ENCODE measurements at places on chromosomes 13 and 19. TPM values are rescaled to one million over a fixed set of nuclear protein-coding genes. Genes with fewer than 3 reads are reported as not detected.

- peaks cover 29% of the 10 kb centered on the region for H3K27me3 ChIP-seq
- H3K36me3 ChIP-seq, result no peaks in the 10 kb centered on the region
- H3K4me1 ChIP-seq, result no peaks in the 10 kb centered on the region
- DNase-seq, result no peak
- no peak overlapping the region for H3K27ac ChIP-seq
- no peak overlapping the region for H3K4me3 ChIP-seq
Observed at GRCh38 chr19:30109565-30109964, 167.5 kb downstream of the URI1 start.

Gene SMIM44
- total RNA-seq, result not detected

DNA sequence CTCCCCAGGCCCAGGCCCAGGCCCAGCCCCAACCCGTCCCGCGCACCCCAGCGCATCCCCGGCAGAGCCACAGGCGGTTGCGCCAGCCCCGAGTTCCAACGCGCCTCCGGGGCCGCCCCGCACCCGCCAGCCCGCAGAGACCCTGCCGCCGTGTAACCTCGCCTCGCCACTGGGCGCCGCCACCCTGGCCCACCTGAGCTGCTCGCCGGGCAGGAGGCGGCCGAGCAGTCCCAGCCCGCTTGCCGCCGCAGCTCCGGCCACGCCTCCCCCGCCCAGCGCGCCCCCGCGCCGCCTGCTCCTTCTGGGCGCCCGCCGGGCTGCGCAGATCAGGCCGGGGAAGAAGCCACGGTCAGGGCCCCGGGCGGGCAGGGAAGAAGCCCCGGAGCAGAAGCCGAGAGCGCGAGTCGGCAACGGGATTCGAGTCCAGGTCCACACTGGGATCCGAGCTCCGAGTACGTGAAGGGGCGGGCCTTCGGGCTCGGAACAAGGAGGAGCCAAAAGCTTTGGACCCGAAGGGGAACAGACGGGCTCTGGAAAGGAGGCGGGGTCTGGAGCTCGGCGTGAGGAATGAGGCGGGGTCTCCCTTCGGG lies at the start of gene MBOAT7:
Gene MBOAT7 (minus strand): TSS at position 436 of the 590 bp plus-strand sequence. CDS start 1,072 bp downstream, outside the sequence.
- H3K4me3 ChIP-seq, result peak within 1 kb of the TSS; percentile 84
- no peaks in the 10 kb centered on the region for H3K27me3 ChIP-seq
- peak within 1 kb of the TSS; percentile 100 for H3K27ac ChIP-seq

Gene MAP4K1
- total RNA-seq, result 417 TPM

DNA sequence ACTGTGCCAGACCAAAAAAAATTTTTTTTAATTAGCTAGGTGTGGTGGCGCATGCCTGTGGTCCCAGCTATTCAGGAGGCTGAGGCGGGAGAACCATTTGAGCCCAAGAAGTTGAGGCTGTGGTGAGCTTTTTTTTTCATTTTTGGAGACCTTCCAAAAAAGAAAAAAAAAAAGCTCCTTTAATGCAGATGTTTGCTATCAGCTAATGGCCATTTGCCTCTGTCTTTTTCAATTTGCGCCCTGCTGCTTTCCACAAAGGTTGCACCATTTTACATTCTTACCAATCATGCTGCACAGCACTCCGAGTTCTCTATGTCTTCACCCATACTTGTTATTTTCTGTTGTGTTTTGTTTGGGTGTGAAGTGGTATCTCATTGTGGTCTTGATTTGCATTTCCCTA lies 15.6 kb upstream of the SMARCA4 start:
- no peaks in the 10 kb centered on the region for H3K27me3 ChIP-seq
- no peak for DNase-seq
- H3K36me3 ChIP-seq, result no peaks in the 10 kb centered on the region
- no peak overlapping the region for H3K4me3 ChIP-seq

DNA sequence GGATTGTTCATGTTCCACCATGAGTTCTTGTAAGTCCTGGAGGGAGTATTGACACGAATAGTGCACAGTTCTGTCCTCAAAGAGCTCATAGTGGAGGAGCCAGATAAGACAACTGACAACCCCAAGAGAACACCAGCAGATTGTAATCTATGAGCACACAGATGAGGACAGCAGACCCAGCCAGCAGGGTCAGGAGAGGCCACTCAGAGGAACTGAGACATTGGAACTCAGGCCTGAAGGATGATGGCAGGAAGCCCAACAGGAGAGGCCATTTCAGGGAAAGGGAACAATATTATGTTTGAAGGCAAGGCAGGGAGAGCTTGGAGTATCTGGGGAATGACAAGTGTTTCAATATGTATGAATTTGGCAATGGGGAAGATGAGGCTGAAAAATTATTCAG lies 63.7 kb upstream of the IPO5 start:
- no peak for DNase-seq
- H3K36me3 ChIP-seq, result no peaks in the 10 kb centered on the region

- H3K4me3 ChIP-seq, result no peak overlapping the region
- no peaks in the 10 kb centered on the region for H3K27me3 ChIP-seq
- H3K36me3 ChIP-seq, result no peaks in the 10 kb centered on the region
- H3K4me1 ChIP-seq, result no peaks in the 10 kb centered on the region
Observed at GRCh38 chr13:47588676-47589075, 412.4 kb downstream of the SUCLA2 start.

Gene PRDX2
- total RNA-seq, result 150 TPM

Gene PSG1
- total RNA-seq, result not detected

GRCh38 chr19:35495107-35496064 lies 5.1 kb upstream of the KRTDAP start:
- H3K27me3 ChIP-seq, result no peaks in the 10 kb centered on the region
- peak; percentile 53 for DNase-seq
- H3K4me1 ChIP-seq, result no peaks in the 10 kb centered on the region
- no peak overlapping the region for H3K27ac ChIP-seq
- no peak overlapping the region for H3K4me3 ChIP-seq

DNA sequence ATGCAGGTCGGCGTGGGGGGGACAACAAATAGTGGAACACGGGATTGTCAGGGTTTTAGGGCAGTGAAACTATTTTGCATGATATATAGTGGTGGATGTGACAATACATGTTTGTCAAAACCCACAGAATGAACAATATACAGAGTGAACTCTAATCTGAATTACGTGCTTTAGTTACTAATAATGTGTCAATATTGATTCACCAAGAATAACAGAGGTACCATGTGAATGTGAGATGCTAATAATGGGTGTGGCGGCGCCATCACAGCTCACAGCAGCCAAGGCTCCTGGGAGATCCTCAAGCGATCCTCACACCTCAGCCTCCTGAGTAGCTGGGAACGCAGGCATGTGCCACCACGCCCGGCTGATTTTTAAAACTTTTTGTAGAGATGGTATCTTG lies 12.9 kb downstream of the ELAVL1 start:
- no peaks in the 10 kb centered on the region for H3K27me3 ChIP-seq
- H3K4me1 ChIP-seq, result no peaks in the 10 kb centered on the region
- H3K27ac ChIP-seq, result no peak overlapping the region

Gene FGF22
- 3.7 TPM for total RNA-seq

- H3K27me3 ChIP-seq, result no peaks in the 10 kb centered on the region
- no peaks in the 10 kb centered on the region for H3K36me3 ChIP-seq
- no peak for DNase-seq
- H3K4me3 ChIP-seq, result no peak overlapping the region
- H3K27ac ChIP-seq, result no peak overlapping the region
Observed at GRCh38 chr13:22262001-22262885, 591.4 kb downstream of the FGF9 start.

DNA sequence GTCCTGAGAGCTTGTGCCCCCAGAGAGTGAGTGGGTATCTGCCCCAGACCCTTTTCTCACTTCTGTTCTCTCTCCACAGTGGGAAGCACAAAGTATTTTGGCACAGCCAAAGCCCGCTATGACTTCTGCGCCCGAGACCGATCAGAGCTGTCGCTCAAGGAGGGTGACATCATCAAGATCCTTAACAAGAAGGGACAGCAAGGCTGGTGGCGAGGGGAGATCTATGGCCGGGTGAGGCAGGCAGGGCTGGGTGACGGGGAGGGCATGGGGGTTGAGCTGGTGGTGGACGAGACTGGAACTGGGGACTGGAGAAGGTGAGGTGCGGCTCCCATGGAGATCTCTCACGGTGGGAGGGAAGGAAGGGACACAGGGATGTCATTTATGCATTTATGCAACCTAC lies 33.5 kb upstream of the ADGRE1 start:
- no peak for DNase-seq
- no peaks in the 10 kb centered on the region for H3K27me3 ChIP-seq
- peaks cover 80% of the 10 kb centered on the region for H3K36me3 ChIP-seq
- H3K4me1 ChIP-seq, result no peaks in the 10 kb centered on the region
- no peak overlapping the region for H3K4me3 ChIP-seq
- H3K27ac ChIP-seq, result no peak overlapping the region

Gene UBE2L5
- total RNA-seq, result 0.33 TPM

Gene PRODH2
- not detected for total RNA-seq

DNA sequence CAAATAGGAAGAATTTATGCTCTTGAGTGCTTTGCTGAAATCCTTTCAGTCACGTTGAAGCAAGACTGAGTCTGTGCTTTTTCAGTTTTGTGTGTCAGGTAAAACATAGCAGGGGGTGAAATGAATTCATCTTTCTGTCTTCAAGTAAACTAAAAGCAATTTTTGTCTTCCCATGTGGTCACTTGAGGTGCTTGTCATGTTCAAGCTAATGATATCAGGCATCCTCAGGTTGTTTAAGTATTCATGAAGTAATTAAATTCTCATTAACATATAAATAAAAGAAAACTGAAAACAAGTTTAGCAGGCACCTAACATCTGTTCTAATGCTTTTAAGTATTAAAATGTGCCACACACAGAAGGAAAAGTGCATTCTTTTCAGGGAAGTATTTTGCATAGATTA lies 2701.3 kb downstream of the PCDH9 start:
- H3K36me3 ChIP-seq, result no peaks in the 10 kb centered on the region
- no peak overlapping the region for H3K4me3 ChIP-seq
- H3K4me1 ChIP-seq, result no peaks in the 10 kb centered on the region
- DNase-seq, result no peak

Gene CD209
- total RNA-seq, result not detected

DNA sequence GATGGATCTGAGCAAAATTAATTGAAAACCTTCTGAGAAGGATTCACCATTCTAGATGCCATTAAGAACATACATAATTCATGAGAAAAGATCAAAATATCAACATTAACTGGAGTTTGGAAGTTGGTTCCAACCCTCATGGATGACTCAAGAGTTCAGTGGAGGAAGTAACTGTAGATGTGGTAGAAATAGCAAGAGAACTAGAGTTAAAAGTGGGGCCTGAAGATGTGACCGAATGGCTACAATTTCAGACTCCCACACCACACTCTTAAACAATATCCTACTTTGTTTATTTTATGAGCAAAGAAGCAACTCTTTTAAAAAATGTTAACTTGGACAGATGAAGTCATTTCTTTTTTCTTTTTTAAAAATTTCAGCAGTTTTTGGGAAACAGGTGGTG lies 354.3 kb downstream of the KLF12 start:
- H3K27me3 ChIP-seq, result no peaks in the 10 kb centered on the region
- no peak overlapping the region for H3K27ac ChIP-seq
- H3K4me1 ChIP-seq, result no peaks in the 10 kb centered on the region
- no peak for DNase-seq
- H3K36me3 ChIP-seq, result peaks cover 8% of the 10 kb centered on the region
- H3K4me3 ChIP-seq, result no peak overlapping the region

- no peak overlapping the region for H3K4me3 ChIP-seq
- peaks cover 5% of the 10 kb centered on the region for H3K4me1 ChIP-seq
- DNase-seq, result no peak
- H3K27me3 ChIP-seq, result no peaks in the 10 kb centered on the region
Observed at GRCh38 chr19:45182758-45183157, 4.2 kb downstream of the BLOC1S3 start.

DNA sequence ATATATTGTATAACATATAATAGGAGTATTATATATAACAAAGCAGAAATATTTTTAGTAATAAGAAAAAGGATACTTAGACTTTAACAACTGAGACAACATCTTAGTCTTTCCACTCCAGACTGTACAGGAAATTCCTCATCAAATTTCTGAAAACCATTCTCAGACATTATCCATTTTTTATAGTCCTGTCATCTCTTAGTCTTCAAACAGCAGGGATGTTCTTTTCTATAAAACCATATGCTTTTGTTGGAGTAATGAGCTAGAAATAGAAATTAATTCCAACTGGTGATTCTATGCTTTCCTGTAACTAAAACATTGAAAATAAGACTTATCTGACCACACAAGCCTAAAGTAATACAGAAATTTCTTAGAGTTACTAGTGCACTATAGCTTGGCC lies 82.2 kb upstream of the CSNK1A1L start:
- no peaks in the 10 kb centered on the region for H3K4me1 ChIP-seq
- no peak overlapping the region for H3K4me3 ChIP-seq
- H3K27ac ChIP-seq, result no peak overlapping the region
- no peaks in the 10 kb centered on the region for H3K27me3 ChIP-seq
- H3K36me3 ChIP-seq, result no peaks in the 10 kb centered on the region
- no peak for DNase-seq

Gene SIGLECL1
- not detected for total RNA-seq

DNA sequence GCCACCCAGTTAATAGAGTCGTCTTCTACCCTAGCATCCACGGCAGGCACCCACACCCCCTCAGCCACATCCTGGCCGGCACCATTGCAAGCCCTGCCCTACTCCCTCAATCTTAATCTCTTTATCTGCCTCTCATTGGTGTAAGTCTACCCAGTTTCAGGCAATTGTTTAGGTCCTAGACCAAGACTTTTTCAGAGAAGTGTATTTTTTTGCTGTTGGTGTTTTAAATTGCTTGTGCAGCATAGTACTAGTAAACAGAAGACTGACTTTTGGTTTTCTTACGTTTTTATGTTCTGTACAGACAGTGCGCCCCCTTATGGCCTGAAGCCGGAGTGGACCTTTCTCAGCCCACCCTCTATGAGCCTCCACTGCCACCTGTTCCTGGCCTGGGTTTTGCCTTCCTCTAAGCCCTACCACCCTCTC lies 2.3 kb upstream of the LCP1 start:
- peak overlapping the region; percentile 11 for H3K4me3 ChIP-seq
- no peaks in the 10 kb centered on the region for H3K27me3 ChIP-seq
- peak; percentile 66 for DNase-seq
- H3K4me1 ChIP-seq, result peaks cover 33% of the 10 kb centered on the region

DNA sequence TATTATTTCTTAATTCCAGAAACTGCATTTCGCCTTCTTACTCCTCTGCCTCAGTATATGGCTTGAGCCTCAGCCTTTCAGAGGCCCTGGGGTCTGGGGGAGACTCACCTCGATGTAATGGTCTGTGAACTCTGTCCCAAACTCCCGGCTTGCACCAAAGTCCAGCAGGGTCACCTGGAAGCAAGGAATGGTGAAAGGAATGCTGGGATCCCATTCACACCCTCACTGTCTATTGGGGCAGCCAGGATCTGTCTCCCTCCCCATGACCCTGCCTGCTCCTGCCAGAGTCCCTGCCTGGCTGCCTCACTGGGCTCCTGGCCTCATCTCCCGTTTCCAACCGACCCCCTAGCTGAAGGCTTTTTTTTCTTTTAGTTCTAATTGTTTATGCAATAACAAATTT lies 5.4 kb upstream of the NUMBL start:
- no peaks in the 10 kb centered on the region for H3K27me3 ChIP-seq
- DNase-seq, result no peak
- H3K4me3 ChIP-seq, result no peak overlapping the region
- peaks cover 10% of the 10 kb centered on the region for H3K36me3 ChIP-seq

Gene ADAMTS10
- total RNA-seq, result 80.1 TPM

All from T-cell (primary cell).